ENCODE measurements at places on chromosomes 3 and 15. TPM values are rescaled to one million over a fixed set of nuclear protein-coding genes. Genes with fewer than 3 reads are reported as not detected.

DNA sequence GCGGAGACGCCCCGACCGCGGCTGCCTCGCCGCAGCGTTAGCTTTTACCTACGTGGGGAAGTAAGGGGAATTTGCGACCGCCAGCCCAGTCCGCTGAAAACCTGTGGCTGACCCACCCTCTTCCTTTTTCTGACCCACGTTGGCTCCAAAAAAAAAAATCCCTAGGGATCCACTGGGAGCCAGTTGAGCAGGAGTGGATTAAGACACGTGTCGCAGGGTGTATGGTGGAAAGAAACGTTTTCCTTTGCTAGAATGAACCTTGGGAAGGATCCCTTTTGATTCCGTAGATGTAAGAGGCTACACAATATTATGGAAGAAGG is 575 bp upstream of the PCYT1A start:
- DNase-seq: no peak

- no peak for DNase-seq
Observed at GRCh38 chr3:64150623-64151207, 74.6 kb downstream of the PRICKLE2 start.

- DNase-seq: no peak
Observed at GRCh38 chr15:100879464-100880138, at the start of gene ALDH1A3. TSS of gene ALDH1A3 (plus strand) at chr15:100879831. CDS start at chr15:100879908, 77 bp downstream.

Gene NPHP3
- polyA plus RNA-seq: 1.3 TPM

DNA sequence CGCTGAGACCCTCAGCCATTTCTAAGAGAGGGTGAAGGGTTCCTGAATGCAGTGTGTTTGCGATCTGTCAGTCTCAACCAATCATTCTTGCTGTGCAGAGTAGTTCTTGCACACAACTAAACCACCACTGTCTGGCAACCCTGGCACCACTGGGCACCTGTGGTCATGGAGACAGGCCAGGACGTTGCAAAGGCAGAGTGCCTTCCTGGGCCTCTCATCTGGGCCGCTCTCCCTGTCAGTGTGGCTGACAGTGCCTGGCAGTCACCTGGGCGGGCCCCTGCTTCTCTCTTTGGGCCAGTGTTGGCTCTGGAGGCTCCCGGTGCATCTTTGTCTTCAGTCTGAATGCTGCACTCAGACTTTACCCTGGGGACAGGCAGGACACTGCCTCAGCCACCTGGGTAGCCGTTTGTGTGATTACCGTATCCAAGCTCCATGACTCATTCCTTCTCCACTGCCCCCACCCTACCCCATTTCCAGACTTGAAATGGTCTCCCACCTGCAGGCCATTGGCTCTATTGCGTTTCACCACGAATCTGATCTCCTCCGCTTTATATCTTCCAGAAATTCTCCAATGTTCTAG is 104.6 kb upstream of the KLF13 start:
- no peak for DNase-seq

Gene PTX3
- not detected for polyA plus RNA-seq

DNA sequence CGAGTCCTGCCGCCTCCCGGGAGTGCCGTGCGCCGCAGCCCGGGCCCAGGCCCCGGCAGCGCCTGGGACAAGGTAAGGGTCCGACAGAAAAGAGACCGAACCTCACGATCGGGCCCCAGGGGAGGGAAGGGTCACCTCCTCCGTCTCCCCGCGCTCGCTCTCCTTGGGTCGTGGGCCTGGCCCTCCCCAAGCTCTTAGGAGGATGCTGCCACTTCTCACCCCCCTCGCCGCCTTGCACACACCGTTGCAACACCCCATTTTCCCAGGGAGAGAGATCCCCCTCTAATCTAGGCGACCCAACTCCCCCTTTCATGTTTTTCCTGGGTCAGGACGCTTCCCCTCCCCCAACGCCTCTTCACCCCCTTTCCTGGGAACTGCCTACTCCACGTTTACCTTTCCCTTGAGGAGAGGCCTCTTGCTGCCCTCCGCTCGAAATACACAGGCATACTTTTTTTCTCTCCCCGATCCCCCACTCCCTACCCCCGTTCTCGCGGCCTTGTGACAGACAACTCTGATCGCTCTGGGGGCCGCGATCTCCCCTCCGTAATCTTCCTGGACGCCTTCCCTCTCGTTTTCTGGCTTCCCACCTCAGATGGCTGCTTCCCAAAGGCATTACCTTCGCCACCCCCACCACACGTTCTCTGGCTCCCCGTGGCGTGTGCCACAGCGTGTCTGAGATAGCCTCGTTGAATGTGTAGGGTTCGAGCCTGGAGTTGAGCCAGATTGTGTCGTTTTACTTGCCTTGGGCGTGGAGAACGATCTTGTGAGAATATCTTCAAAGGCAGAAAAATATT is 688 bp downstream of the SETD5 start:
- no peak for DNase-seq

Gene HESX1
- not detected for polyA plus RNA-seq

- no peak for DNase-seq
Observed at GRCh38 chr3:11878837-11879236, 32.2 kb upstream of the TAMM41 start.

Gene GOLGA8R
- 0.70 TPM for polyA plus RNA-seq

Gene LMLN
- 1.9 TPM for polyA plus RNA-seq

Gene P3H2
- not detected for polyA plus RNA-seq

GRCh38 chr15:75542386-75542797 is 36.7 kb downstream of the PTPN9 start:
- DNase-seq: no peak

All from immature natural killer cell (primary cell).